RPMI8226 (cell line): ENCODE measurements at places on chromosomes 12 and 14.

GRCh38 chr12:2139651-2140050 is 86.9 kb downstream of the CACNA1C start:
- DNase-seq, result no peak

- DNase-seq, result no peak
Observed at GRCh38 chr14:67050896-67051295, 138.3 kb upstream of the GARIN2 start.

DNA sequence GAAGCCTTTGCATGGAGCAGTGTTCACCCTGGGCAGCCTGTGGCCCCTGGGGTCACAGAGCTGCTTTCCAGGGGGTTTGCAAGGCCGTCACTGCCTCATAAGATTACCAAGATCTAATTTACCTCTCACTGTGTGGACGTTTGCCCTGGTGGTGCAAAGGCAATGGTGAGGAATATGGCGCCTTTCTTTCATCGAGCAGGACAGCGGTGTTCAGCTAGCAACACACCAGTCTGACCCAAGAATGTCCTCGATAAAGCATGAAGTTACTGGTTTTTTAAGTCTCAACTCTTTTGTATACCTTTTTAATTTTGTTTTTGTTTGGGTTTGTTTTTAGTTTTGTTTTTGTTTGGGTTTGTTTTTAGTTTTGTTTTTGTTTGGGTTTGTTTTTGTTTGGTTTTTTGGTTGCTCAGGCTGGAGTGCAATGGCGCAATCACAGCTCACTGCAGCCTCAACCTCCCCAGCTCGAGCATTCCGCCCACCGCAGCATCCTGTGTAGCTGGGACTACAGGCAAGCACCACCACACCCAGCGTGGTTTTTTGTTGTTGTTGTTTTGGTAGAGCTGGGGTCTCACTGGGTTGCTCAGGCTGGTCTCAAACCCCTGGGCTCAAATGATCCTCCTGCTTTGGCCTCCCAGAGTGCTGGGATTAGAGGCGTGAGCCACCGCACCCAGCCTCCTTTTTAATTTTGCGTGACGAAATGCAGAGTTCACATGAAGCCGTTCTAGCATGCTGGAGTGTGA is 57.9 kb downstream of the PPP2R5C start:
- DNase-seq, result no peak

GRCh38 chr14:95174184-95174792 is 17.0 kb upstream of the DICER1 start:
- no peak for DNase-seq

GRCh38 chr12:50188875-50189575 is 21.9 kb upstream of the CERS5 start:
- DNase-seq, result peak; percentile 84

DNA sequence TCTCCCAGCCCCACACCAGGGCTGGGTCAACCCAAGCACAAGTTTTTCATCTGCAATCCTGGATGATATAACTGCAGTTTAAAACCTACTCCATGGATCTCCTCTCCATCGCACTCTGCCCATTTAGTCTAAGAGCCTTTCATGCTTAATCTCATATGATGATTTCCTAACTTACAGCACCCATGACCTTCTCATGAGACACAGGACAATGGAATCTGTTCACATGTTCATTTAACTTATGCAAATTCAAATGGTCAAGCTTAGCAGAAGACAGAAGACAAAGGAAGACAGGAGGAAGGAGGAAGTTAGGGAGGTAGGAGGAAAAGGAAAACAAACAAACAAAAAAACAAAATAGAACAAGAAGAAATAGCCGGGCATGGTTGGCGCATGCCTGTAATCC is 64.6 kb upstream of the PNMA1 start:
- no peak for DNase-seq

GRCh38 chr12:112116232-112117060 is 7.9 kb upstream of the NAA25 start:
- DNase-seq, result no peak

GRCh38 chr14:68376067-68376779 is 416.6 kb downstream of the ZFP36L1 start:
- DNase-seq, result no peak

GRCh38 chr12:109310247-109311125 is 1.4 kb upstream of the FOXN4 start:
- DNase-seq, result peak; percentile 84

- no peak for DNase-seq
Observed at GRCh38 chr12:716506-716905, 35.9 kb upstream of the WNK1 start.

- DNase-seq, result no peak
Observed at GRCh38 chr12:97555547-97556187, 93.1 kb downstream of the RMST start.

DNA sequence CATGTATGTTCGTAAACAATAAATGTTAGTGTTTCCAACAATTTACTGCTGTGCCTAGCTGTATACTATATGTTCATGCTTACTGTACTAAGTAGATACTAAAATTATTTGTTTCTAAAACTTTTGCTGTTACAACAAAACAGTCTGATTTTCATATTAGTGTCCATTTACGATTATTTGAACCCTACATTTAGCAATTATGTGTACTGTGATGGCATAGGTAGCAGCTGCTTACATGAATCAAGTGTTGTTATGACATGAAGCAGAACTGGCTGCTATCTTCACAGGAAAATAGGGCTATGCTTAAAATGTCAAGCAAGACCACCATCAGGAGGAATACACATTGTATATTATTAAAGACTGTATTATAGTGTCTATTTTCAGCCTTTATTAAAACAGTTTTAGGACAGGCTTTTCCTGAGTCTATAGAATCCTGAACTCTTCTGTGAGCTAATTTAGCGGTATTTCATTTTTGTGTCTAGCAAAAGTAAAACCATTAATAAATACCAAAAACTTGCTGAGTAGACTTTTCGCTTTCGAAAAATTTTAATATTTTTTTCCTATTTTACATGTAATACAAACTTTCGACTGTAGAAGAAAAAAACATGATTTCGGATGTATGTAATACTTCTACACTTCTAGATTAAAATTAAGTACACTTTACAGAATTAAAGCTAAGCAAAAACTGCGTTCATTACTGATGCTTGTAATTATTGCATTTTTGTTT is 1.1 kb upstream of the WDR89 start:
- no peak for DNase-seq
